ENCODE measurements at places on chromosomes 13 and 19.

- no peak for DNase-seq
These were observed 88.4 kb downstream of the NALCN start for GRCh38 chr13:101327871-101328270.

- DNase-seq: peak; percentile 50
These were observed 536 bp downstream of the FAM32A start for GRCh38 chr19:16185768-16186123.

DNA sequence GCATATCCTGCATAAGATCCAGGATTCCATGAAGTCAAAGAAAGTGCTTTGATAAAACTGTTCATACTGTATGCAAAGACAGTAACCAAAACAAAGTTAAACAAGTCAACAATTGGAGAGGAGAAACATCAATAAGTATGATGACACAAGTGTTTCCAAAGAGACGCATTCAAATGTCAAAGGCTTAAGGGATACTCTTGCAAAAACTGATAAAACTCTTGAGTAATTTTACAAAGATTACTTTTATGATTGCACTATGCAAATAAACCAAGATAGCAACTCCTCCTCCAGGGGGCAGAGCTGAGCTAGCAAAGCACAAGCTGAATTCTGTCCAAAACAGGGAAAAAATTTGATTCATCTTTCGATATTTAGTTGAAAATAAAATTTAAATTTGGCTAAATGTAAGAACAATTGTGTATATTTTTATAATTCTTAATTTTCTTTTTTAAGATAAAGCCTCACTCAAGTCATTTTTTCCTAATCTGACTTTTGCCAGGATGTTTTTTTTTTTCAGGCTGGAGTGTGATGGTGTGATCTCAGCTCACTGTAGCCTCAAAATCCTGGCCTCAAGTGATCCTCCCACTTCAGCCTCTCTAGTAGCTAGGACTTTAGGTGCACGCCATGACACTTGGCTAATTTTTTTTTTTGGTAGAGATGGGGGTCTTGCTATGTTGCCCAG lies 84.0 kb downstream of the MZT1 start:
- DNase-seq: peak; percentile 32

DNA sequence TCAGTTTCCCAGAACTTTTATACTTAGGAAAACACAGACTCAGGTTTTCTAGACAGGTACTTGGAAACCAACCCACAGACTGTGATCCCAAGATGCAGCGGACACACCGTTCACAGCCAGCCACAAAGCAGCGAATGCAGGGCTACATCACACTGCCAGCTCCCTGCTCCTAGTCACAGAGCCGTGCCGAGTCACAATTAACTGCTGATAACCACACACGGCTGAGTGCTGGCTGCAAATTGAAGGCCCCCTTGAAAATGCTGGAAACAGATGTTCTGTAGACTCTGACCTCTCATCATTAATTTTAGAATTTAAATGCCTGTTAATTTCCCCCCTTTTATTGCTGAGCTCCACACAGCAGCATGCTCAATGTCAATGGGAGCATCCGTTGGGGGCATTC lies 78.6 kb upstream of the SIAH3 start:
- no peak for DNase-seq

All from activated T-cell treated with anti-CD3 and anti-CD28 coated beads, Interleukin-2, amount 50 U/mL, for 1 hour (primary cell).